Right renal cortex interstitium (tissue), 3 donors: ENCODE measurements at places on chromosomes 13 and 19.

GRCh38 chr19:53088091-53088490 lies 15.1 kb downstream of the ZNF160 start:
- no peak for DNase-seq

DNA sequence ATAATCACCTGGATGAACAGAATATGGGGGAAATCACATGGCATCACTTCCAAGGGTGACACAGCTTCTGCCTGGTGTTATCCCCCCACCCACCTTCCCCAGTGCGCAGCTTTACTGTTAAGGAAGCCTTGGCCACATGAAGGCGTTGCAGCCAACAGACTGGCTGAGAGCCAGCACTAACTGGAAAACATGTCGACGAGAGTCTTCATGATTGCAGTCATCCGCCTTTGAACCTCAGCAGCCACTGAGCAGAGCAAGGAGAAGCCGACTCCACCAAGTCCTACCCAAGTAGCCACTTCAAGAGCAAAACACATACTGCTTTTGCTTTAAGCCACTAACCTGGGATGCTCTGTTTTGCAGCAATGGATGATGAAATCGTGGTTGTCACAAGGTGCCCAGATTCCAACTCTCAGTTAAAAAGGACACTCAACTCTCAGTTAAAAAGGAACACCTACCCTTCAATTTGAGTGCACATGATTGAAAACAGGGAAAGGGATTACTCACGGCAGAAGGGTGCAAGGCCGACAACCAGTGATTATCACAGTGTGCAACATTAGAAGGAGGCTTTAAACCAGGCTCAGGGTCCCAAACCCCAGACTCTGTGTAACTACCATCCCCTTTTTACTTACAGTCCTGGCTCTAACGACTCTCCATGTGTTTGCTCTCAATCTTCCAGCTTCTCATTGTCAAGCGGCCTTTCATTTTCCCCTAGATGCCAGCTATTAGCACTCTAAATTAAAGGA lies 149.1 kb downstream of the KLF12 start:
- no peak for DNase-seq

- DNase-seq = no peak
These were observed 11.9 kb upstream of the WDR18 start for GRCh38 chr19:972281-972680.

GRCh38 chr19:39926170-39926760 lies 8.2 kb downstream of the FCGBP start:
- DNase-seq = no peak

GRCh38 chr13:45781553-45782326 lies 69.8 kb downstream of the SIAH3 start:
- DNase-seq = no peak
